ENCODE measurements at places on chromosomes 4 and X.
A peak's percentile ranks its signal among the peaks of the same experiment; 100 is the strongest.

- no peak for DNase-seq
Observed at GRCh38 chr4:72430050-72430449, 139.0 kb downstream of the ADAMTS3 start.

GRCh38 chrX:103309860-103310554 lies 783 bp downstream of the BEX2 start:
- no peak for DNase-seq

DNA sequence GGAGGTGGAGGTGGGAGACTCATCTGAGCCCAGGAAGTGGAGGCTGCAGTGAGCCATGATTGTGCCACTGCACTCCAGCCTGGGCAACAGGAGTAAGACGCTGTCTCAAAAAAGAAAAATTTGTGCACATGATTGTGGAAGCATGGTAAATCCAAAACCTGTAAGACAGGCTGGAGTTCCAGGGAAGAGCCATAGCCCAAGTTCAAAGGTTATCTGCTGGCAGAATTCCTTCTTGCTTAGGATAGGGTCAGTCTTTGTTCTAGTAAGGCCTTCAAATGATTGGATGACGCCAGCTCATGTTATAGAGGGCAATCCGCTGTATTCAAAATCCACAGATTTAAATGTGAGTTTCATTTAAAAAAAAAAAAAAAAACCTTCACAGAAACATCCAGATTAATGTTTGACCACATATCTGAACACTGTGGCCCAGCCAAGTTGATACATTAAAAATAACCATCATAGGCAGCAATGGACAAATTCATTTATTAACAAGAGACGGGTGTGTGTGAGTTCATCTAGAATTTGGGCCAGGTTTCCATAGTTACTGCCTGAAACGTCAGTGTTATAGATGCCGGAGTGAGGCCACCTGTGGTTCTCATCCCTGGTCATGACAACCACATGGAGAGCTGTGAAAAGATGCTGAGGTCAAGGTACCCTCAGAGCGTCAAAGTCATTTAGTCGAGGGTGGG lies 35.2 kb upstream of the SLC2A9 start:
- no peak for DNase-seq

GRCh38 chr4:109302361-109303139 lies at the start of gene COL25A1:
Gene COL25A1, minus strand, starts transcription at chr4:109302658.
- peak; percentile 63 for DNase-seq

- DNase-seq: no peak
Observed at GRCh38 chr4:24226023-24226422, 336.2 kb upstream of the PPARGC1A start.

GRCh38 chr4:76950956-76951671 lies 1.6 kb downstream of the SEPTIN11 start:
- DNase-seq: no peak

DNA sequence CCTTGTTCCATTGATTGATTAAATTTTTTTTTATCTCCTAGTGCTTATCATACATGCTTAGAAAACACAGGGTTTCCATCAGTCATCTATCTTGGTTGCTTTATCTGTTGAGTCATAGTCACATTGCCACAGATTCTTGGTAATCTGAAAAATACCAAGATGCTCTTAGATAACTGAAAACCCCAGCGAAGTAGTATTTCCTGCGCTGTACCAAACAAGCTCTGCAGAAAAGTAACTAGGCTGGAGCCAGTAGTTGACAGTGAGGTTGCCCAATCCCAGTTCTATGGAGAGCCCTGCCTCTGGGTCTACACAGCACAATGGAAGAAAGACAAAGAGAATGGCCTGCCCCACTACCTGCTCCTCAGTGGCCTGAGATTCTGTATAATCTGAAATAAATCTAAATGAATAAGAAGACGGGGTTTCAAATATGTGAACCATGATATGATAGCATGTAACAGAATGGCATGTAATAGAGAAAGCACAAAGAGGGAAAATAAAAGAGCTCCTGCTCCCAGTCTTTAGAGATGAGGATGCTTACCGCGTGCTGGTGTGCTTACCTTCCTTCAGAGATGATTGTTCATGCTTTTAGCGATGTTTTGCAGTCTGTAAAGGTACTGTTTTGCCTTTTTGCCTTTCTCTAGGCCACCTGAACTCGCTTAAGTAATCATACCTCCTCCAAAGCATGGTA lies 55.3 kb upstream of the RAPGEF2 start:
- DNase-seq: no peak

DNA sequence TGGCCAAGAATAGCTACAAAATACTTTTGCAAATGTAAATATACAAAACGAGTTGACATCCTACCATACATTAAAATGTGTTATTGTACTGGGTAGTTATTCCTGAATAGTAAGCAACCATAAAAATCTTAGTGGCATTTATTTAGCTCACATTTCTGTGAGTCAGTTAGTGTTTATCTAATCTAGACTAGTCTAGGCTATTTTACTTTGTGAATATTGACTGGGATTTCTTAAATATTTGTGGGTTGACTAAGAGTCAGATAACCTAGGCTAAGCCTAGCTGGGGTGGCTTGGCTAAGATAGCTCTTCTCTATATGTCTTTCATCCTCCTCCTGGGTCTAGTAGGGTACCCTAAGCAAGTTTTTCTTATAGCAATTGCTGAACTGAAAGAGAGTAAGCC lies 543.8 kb upstream of the DIAPH2 start:
- no peak for DNase-seq

GRCh38 chrX:497186-498014 lies 110.7 kb upstream of the PPP2R3B start:
- DNase-seq: no peak

GRCh38 chrX:37825215-37825842 lies 22.0 kb downstream of the DYNLT3 start:
- DNase-seq: peak; percentile 25

DNA sequence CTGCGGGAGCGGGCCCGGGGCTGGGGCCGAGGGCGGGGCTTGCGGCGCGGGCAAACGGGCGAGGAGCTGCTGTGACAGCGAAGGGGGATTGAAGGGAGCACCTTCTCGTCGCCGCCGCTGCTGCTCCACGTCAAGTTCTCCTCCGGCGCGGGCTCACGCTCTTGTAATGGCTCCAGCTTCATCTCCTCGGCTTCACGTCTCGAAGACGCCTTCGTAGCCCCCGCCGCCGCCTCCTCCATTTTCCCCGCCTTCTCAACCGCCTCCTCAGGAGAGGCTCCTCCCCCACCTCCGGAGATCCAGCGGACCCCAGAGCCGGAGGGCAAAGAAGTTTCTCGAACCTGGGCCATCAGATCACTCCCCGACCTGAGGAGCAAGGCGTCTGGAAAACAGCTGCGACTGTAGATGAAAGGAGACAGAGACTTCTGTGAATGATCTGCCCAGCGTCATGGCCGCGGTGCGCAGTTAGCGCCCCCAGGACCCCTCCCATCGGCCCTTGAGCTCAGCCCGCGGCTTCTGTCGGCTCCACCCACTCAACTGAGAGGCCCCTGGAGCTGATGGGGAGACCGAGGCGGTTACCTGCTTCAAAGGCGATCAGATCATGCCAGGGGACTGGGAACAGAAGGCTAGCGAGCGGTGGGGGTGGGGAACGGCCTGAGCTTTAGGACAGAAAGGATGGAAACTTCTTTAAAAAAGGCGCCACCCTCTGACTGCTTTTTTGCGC lies 895 bp downstream of the USP51 start:
- peak; percentile 84 for DNase-seq

DNA sequence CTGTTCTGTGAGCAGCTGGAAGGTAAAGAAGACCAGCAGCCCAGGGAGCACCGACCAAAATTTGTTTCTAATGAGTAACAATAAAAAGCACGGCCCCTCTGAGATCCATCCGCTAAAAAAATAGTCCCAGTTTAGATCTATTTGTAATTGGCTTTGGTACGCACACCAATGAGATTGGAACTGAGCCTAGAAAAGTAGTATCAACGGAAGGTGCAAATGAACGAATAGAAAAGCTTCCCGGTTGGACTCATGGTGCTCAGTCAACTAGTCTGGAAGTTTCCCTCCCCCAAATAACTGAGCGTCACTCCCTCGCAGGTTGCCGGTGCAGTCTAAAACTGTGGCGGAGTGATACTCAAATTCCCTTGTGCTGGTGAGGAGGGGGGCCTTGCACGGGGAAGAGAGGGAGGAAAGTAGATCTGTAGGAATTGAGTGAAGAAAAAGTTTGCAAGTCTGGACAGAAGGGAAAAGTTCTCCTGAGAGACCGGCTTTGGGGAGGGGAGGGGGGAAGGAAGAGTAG lies at the start of gene COL4A5:
TSS of gene COL4A5 (plus strand) at position 413 of the 517 bp plus-strand sequence. CDS start 288 bp downstream, outside the sequence.
- DNase-seq: peak; percentile 43

DNA sequence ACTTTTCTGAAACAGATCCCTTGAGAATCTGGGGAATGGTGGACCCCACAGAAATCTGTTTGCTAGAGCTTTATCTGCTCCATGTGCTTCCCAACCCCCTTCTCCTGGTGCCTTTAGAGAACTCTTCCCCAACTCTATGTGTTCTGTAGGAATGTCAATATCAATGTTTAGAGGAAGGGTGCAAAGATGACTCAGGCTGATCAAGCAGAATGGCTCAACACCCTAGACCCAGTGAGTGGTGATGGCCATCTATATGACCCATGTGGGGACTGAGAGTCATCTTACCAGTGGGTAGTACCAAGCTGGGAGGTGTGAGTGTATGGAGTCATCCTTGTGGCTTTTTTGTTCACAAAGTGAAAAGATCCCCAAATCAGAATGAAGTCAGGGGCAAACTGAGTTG lies 143.5 kb downstream of the RAB28 start:
- DNase-seq: no peak

GRCh38 chrX:45847961-45848360 lies 647.3 kb upstream of the DIPK2B start:
- DNase-seq: no peak

DNA sequence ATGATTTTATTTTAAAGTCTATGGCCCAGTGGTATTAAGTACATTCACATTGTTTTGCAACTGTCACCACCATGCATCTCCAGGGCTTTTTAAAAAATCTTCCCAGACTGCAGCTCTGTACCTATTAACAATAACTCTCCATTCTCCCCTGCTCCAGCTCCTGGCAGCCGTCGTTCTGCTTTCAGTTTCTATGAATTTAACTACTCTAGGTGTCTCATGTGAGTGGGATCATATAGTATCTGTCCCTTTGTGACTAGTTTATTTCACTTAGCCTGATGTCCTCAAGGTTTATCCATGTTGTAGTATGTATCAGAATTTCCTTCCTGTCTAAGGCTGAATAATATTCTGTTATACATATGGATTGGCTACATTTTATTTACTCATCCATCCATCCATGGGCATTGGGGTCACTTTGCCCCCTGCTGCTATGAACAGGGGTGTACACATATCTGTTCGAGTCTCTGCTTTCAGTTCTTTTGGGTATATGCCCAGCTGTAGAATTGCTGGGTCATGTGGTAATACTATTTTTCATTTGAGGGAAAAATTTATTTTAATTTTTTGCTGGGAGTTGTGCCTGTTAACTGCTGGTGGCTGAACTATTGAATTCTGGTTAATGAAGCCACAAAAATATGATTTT lies 131.3 kb downstream of the ARHGAP10 start:
- no peak for DNase-seq

- no peak for DNase-seq
Observed at GRCh38 chr4:68167706-68168105, 38.0 kb upstream of the TMPRSS11F start.

GRCh38 chrX:48489892-48490291 lies 13.9 kb downstream of the FTSJ1 start:
- DNase-seq: no peak

- no peak for DNase-seq
Observed at GRCh38 chr4:10253765-10254164, 137.2 kb upstream of the WDR1 start.

GRCh38 chr4:185886832-185887524 lies 75.0 kb upstream of the SORBS2 start:
- no peak for DNase-seq

DNA sequence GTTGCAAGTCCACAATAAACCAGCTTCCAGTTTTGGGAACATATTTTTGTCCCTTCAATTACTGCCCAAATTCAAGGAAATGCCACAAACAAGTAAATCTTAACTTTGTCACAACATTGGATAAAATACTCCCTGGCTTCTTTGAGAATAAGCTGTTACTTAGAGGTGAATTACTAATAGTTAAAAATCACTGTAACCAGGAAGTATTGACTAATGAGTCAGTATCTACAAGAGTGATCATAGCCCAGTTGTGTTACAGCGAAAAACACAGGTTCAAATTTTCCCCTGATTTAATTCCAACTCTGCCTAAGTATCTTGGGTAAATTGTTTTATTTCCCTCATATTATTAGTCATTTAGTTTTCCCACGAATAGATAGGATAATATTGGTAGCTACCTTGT lies 291.2 kb upstream of the PPARGC1A start:
- no peak for DNase-seq

GRCh38 chr4:103405415-103405814 lies 207.3 kb upstream of the CENPE start:
- no peak for DNase-seq

GRCh38 chr4:100366213-100366612 lies 151.6 kb downstream of the EMCN start:
- DNase-seq: no peak

DNA sequence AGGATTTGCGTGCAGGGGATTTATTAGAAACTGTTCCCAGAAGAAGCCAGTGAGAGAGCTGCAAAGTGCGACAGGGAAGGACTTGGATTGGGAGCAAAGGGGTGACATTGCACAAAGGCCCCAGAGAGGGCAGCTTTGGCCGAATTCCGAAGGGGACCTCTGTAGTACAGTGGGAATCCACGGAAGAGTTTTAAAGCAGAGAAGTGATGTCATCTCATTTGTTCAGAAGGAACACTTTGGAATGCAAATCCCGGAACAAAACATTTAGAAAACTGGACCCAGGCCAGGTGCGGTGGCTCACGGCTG lies 71.7 kb downstream of the FAM184B start:
- DNase-seq: no peak

DNA sequence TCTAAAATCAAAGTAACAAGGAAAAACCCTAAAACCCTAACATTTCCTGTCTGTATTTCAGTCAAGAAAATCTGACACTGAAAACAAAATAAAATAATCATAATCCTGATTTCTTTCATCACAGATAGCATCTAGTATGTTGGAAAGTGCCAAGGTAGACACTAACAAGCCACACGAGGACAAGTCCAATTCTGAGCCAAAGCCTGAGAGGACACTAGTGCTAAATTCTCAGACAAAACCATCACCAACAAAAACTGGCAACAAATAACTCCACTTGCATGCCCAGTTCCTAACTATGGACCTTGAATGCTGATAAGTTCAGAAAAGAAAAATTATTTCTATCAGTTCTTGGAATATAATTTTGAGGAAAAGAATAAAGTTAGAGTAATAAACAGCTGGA lies 113.7 kb downstream of the MANBA start:
- DNase-seq: no peak

- no peak for DNase-seq
Observed at GRCh38 chr4:82787342-82787741, 11.3 kb downstream of the SCD5 start.

GRCh38 chrX:41457613-41458192 lies 10.6 kb downstream of the NYX start:
- DNase-seq: no peak

- no peak for DNase-seq
Observed at GRCh38 chr4:153227469-153228075, 23.3 kb downstream of the TRIM2 start.

- DNase-seq: peak; percentile 12
Observed at GRCh38 chr4:77820649-77821561, 1.7 kb upstream of the CNOT6L start.

DNA sequence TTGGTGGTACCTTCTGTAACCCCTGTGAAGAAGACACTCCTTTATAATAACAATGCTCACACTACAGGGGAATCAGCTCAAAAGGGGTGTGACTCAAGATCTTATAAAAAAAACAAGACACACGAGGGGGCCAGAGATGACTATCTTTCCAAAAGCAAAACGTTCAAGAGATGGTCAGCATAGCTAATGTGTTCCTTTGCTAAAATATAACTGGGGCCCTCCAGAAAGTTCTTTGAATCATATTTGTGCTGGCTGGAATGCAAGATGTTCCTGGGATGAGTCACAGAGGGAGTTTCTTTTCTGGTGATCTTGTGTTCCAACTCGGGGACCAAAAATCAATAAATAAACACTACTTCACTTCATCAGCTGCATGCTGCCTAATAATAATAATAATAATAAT lies 46.5 kb downstream of the RAI2 start:
- DNase-seq: no peak
